ENCODE measurements at places on chromosomes 3 and 15.

- no peak for DNase-seq
Measured at GRCh38 chr3:14227856-14228255, 49.2 kb downstream of the LSM3 start.

GRCh38 chr15:26682598-26683164, 90.2 kb downstream of the GABRB3 start:
- DNase-seq = no peak

DNA sequence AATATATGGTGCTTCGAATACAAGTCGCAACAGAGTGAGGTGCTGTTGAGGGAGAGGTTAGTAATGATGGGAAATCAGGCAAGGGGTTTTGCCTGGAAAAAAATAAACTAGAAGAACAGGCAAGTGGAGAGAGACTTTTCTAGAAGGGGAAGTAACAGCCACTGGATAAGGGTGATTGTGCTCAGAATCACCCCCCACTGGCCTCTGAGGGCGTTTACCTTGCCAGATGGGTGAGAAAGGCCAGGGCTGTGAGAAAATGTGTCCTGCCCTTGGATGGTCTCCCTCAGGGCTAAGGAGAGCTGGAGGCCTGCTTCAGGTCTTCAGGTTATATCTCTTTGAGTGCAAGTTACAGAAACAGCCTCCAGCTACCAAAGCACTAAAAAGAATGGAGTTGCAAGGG, 151.8 kb downstream of the MEX3B start:
- no peak for DNase-seq

DNA sequence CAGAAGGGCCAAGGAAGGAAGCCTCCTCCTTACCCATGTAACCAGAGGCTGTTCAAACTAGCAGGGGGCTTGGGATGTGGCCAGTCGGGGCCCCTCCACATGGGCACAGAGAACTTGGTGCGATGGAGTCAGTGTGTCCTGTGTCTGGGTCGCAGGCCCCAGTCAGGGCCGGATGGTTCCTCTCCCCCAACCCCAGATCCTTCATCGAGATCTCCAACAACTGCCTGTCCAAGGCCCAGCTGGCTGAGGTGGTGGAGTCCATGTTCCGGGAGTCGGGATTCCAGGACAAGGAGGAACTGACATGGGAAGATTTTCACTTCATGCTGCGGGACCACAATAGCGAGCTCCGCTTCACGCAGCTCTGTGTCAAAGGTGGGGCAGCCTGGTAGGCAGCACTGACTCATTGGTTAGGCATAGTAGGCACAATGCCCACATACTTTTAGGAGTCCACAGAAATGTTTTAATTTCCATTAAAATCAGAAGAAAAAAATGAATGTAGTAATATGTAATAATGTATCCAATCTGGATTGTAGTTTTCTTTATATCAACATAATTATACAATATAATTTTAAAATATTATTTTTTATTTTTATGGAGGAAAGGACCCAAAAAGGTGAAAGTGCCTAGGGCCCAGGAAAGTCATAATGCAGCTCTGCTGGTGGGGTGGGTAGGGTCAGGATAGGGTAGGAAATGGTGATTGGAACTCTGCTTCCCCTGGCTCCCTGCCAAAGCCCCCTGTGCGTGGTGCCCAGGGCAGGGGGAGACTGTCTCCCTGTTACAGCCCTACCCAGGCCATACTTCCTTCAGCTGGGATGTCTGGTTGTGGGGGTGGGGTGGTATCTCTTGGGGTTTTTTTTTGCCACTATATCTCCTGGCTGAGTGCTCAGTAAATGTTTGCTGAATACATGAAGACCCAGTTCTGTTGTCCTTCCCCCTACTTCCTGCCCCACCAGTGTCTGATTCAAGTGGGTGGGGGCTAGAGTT, 18.6 kb downstream of the DUOX1 start:
- DNase-seq = no peak

- DNase-seq = no peak
Measured at GRCh38 chr3:187044206-187044605, 95.1 kb downstream of the RPL39L start.

GRCh38 chr3:32238453-32239306, at the start of gene CMTM8:
Gene CMTM8, plus strand, starts transcription at chr3:32238680. Its CDS starts 293 bp downstream, at chr3:32238973.
- peak; percentile 48 for DNase-seq

DNA sequence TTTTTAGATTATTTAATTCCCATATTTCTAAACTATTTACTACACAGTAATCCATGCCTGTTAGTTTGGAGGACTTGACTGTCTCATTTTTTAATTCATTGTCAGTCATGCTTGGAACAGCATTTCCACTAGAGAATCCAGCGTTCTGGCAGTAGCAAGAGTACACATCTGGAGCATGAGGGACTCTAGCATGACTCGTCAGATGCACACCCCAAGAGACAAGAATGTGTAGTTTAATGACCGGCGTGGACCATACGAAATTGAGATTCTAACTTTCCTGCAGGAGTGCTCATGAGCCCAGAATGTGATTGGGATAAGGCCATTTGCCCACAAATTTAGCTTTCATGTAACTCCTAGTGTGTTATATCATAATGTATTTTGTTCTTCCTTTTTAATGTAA, 48.9 kb downstream of the ASB7 start:
- DNase-seq = no peak

- DNase-seq = no peak
Measured at GRCh38 chr3:87461443-87461842, 185.1 kb upstream of the POU1F1 start.

GRCh38 chr3:171654326-171654725, 156.0 kb downstream of the PLD1 start:
- DNase-seq = no peak

- DNase-seq = no peak
Measured at GRCh38 chr15:72229076-72229946, 1.7 kb downstream of the PKM start.

DNA sequence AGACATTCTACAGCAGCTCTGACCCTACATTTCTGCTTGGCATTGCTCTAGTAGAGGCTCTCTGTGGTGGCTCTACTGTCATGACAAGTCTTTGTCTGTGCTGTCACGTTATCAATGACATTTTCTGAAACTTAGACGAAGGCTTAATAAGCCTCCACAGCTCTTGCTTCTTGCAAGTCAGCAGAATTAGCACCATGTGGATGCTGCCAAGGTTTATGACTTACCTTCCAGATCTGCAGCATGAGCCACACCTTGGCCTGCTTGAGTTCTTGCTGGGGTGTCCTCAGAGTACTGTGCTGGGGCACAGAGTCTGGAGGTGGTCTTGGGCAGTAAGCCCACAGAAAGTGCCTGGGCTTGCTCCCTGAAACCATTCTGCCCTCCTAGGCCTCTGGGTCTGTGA, 9.8 kb downstream of the RTP1 start:
- DNase-seq = no peak

- DNase-seq = no peak
Measured at GRCh38 chr15:48494631-48495030, 150.9 kb downstream of the FBN1 start.

DNA sequence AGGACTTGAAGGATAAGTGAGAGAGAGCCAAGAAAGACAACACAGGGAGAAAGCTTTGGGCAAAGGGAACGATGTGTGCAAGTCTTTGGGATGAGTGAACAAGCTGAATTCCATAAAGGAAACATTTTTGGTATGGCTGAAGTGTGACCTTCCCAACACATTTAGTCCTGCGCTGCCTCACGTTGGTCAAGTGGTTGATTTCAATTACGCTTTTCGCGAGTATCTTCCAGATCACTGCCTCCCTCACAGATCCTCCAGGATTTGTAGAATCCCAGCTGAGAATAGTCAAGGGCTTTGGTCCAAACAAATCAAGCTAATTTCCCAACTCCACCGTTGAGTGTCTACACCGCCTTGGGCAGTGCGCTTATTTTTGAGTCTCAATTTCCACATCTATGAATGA, 338.4 kb upstream of the ADAMTS9 start:
- no peak for DNase-seq

- peak; percentile 65 for DNase-seq
Measured at GRCh38 chr3:140207541-140207940, 272.6 kb downstream of the CLSTN2 start.

- DNase-seq = no peak
Measured at GRCh38 chr3:5800965-5801364, 613.5 kb downstream of the EDEM1 start.

DNA sequence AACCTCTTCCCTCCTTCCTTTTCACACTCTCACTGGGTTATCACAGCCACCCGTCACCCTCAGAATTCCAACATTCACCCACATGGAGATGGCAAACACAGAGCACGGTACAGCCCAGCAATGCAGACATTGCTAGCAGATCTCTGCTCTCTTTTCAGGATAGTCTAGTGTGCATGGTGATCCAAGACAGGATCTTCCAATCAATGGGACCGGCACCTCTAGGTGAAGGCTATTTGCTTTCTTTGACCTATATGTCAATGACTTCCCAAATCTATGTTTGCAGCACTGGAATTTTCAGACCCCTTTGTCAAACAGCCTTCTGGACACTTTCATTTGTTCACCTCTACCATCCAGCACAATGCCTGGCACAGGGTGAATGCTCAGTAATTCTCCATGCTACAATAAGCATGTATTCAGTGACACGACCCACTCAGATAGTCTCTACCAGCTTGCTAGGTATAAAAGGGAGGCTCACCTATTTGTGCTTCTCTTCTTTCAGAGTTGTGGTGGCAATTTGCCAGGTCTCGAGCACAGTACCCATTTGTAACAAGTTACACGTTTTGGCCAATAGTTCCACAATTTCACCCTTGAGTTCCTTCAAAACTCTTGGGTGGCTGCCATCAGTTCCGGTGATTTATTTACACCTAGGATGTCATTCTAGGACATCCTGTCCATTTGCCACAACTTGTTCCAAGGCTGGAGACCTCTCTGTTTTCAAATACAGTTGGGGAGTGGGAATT, 279.1 kb upstream of the ICE2 start:
- no peak for DNase-seq

DNA sequence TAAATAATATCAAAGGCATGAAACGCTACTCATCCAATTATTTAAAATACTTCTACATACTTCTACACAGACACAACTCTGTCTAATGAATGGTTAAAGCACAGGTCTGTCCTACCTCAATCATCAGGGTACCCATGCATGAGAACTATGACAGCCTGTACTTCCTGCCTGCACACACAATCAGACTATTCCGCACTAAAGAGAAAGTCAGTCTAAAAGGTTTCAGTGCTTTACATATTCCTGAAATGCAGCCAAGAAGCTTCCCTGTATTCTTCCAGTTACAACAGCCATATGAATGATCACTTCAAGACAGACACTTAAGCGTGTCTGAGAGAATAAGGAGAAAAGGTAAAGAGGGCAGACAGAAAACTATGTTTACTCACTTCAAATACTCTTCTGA, 58.8 kb downstream of the TUBGCP4 start:
- DNase-seq = peak; percentile 29

DNA sequence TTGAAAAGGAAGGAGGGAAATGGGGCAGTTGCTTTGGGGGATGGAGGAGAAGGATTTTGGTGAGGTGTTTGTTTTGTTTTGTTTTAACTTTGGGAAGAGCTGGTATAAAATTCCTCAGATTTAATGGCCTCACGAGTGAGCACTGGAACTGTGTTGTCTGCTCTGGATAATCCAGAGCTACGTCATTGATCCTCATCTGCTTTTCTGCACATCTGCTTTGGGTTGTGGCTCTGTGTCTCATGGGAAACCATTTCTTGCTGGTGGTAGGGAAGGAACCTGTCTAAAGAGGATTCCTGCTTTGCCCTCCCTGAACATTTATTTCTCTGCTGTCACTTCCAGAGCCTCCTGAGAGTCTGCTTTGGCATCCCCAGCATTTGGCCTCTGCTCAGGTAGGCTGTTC, 3.1 kb downstream of the SNRK start:
- DNase-seq = no peak

DNA sequence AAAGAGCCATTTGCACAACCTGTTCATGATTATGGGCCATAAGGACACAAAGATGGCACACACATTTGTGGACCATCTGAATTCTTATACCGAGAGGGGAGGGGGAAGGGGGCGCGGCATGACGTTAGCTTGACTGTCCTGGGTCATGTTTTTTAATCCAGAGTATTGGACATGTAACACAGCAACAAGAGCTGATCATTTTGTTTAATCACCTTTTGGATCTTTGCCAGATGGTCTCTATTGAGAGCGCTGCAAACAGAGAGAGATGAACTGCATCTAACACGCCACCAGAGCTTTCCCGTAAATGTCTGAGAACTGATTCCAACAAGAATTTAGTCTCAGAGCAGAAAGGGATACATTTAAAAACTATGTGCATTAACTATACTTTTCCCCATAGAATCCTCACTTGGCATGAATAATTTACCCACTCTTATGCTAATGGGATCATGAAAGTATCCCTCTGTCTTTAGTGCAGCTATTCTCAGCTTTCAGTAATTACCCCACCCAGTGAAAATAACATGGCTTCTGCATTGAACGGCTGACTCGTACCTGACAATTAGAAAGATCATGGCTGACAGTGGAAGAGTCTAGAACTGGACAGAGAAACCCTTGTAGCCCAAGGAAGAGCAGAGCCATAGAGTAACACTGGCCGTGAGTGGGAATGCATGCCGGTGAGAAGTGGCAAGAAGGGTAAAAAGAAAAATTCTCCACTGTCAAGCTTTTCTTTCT, 22.6 kb downstream of the MEIS2 start:
- DNase-seq = no peak

DNA sequence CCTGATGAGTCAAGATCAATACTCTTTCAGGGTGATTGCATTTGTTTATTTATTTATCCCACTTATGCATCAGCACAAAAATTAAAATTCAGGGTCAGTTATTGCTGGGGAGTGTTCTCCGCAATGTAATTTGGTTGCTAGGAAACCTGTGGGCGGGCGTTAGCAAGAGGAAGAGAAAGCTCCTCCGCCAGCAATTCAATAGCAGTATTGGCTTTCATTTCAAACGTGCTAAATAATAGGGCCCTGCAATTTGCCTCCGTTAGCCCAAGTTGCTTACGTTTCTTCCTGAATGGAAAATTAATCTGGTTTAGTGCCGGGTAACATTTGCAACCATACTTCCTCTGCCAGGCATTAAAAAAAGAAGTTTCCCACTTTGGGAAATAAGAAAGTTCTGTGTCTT, 35.5 kb upstream of the PLCL2 start:
- peak; percentile 77 for DNase-seq

GRCh38 chr15:38496151-38496550, 42.2 kb downstream of the FAM98B start:
- DNase-seq = no peak

DNA sequence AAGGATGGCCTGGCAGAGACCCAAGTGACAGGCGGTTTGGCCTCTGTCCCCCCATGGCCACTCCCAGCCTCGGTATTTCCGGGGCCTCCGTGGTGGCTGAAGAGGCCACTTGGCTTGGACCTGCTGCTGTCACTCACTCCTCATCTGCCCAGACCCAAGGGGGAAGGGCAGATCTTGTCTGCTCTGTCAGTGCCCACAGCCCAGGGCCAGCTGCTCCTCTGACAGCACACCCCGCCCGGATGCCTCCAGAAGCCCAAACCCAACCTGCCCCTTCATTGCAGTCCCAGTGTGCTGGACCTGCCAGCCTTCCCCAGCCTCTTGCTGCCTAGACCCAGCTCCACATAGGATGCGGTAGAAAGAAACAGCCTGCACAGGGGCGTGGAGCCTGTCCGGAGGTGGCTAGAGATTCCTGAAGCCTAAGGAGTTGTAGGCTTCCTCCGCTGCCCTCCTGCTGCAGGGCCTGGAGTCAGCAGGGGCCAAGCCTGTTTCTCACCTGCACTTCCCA, 52.0 kb downstream of the MAGEF1 start:
- no peak for DNase-seq

Data from NCI-H774 (cell line).